Muscle of leg (tissue), 16 donors: ENCODE measurements at places on chromosomes 2 and 18. TPM values are rescaled to one million over a fixed set of nuclear protein-coding genes. Genes with fewer than 3 reads are reported as not detected.
A peak's percentile ranks its signal among the peaks of the same experiment; 100 is the strongest.

The SLC38A11 gene
- 0.35 TPM for total RNA-seq

The POTEJ gene
- total RNA-seq = 0.04 TPM

- no peak for DNase-seq
- no peaks in the 10 kb centered on the region for H3K36me3 ChIP-seq
- H3K27me3 ChIP-seq = no peaks in the 10 kb centered on the region
- H3K4me1 ChIP-seq = no peaks in the 10 kb centered on the region
- H3K27ac ChIP-seq = no peak overlapping the region
These were observed 6.7 kb upstream of the IL1A start for GRCh38 chr2:112791019-112791418.

- H3K36me3 ChIP-seq = no peaks in the 10 kb centered on the region
- H3K4me3 ChIP-seq = no peak overlapping the region
- no peaks in the 10 kb centered on the region for H3K27me3 ChIP-seq
- peak; percentile 72 for DNase-seq
- H3K4me1 ChIP-seq = peaks cover 2% of the 10 kb centered on the region
- peak overlapping the region; percentile 60 for H3K27ac ChIP-seq
These were observed 39.0 kb downstream of the CHN1 start for GRCh38 chr2:174965992-174966744.
